Type B pancreatic cell (in vitro differentiated cells): ENCODE measurements at places on chromosomes 16 and 17. TPM values are rescaled to one million over a fixed set of nuclear protein-coding genes. Genes with fewer than 3 reads are reported as not detected.

C17orf113 gene
- total RNA-seq, result 2.1 and 3.0 TPM in 2 replicates

ABCA3 gene
- 10.5 and 12.5 TPM in 2 replicates for total RNA-seq

ABHD15 gene
- total RNA-seq, result 11.6 and 12.2 TPM in 2 replicates

TMEM235 gene
- total RNA-seq, result 0.43 TPM in 1 of 2 replicates, not detected in the other

MT1F gene
- total RNA-seq, result 5.9 and 6.5 TPM in 2 replicates

DNA sequence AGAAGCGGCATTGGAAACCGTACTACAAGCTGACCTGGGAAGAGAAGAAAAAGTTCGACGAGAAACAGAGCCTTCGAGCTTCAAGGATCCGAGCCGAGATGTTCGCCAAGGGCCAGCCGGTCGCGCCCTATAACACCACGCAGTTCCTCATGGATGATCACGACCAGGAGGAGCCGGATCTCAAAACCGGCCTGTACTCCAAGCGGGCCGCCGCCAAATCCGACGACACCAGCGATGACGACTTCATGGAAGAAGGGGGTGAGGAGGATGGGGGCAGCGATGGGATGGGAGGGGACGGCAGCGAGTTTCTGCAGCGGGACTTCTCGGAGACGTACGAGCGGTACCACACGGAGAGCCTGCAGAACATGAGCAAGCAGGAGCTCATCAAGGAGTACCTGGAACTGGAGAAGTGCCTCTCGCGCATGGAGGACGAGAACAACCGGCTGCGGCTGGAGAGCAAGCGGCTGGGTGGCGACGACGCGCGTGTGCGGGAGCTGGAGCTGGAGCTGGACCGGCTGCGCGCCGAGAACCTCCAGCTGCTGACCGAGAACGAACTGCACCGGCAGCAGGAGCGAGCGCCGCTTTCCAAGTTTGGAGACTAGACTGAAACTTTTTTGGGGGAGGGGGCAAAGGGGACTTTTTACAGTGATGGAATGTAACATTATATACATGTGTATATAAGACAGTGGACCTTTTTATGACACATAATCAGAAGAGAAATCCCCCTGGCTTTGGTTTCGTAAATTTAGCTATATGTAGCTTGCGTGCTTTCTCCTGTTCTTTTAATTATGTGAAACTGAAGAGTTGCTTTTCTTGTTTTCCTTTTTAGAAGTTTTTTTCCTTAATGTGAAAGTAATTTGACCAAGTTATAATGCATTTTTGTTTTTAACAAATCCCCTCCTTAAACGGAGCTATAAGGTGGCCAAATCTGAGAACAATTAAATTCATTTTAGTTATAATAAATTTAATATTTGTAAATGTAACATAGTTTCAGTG lies 1.7 kb downstream of the HEXIM1 start:
- no peak for DNase-seq
- peak overlapping the region; percentile 93 for H3K4me3 ChIP-seq
- H3K27me3 ChIP-seq, result peaks cover 10% of the 10 kb centered on the region
- H3K27ac ChIP-seq, result peak overlapping the region; percentile 100
- H3K4me1 ChIP-seq, result peaks cover 40% of the 10 kb centered on the region

GRCh38 chr16:67936124-67936879 lies at the start of gene PSMB10:
Gene PSMB10 (minus strand): TSS chr16:67936850. CDS start chr16:67936749, 101 bp downstream.
- H3K27ac ChIP-seq, result peak within 1 kb of the TSS; percentile 99
- H3K27me3 ChIP-seq, result peaks cover 2% of the 10 kb centered on the region
- DNase-seq, result no peak
- H3K4me1 ChIP-seq, result peaks cover 17% of the 10 kb centered on the region

DNA sequence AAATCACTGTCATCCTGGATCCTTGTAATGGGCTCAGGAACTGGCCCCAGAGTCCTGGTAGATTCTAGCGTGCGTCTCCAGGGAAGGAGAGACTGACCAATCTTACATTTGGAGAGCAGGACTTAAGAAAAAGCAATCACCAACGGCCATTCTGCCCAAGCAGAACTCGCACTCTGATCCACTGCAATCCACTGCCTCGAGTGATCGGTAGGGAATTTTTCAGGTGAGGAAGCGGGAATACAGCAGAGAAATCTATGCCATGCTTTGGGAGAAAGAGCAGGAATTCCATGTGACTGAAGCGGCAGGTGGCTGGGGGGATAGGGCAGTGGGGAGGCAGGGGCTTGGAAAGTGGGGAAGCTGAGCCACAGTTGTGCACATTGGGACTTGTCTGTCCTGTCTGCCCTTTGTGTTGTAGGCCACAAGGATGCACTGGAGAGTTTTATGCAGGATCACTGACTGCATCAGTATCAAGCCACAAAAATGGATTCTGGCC lies 143.9 kb upstream of the HS3ST2 start:
- H3K4me3 ChIP-seq, result no peak overlapping the region
- H3K27ac ChIP-seq, result no peak overlapping the region
- no peaks in the 10 kb centered on the region for H3K36me3 ChIP-seq
- DNase-seq, result peak; percentile 50
- H3K27me3 ChIP-seq, result no peaks in the 10 kb centered on the region
- H3K4me1 ChIP-seq, result no peaks in the 10 kb centered on the region

DNA sequence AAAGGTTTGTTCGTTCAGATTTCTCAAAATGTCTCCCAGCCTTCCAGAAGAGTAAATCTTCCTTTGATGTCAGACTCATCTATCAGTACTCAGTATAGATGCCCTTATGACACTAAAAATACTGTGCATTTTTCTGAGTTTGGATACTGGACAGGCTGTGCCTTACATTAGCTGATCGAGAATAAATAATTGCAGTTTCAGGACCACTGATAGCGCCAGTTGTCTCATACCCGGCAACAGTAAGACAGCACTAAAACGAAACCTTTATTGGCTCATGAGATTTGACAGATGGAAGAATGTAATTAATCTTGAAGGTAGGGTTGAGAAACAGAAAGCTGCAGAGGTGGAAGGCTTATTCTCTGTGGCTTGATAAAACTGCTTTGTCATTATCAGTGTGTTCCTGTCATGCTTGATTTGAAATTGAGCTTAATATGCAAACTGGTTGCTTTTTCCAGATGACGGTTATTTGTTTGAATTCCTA lies 1.2 kb downstream of the ATP6V0A1 start:
- H3K27me3 ChIP-seq, result no peaks in the 10 kb centered on the region
- H3K27ac ChIP-seq, result peak overlapping the region; percentile 98
- H3K4me3 ChIP-seq, result peak overlapping the region; percentile 96
- DNase-seq, result no peak
- peaks cover 7% of the 10 kb centered on the region for H3K36me3 ChIP-seq

GRCh38 chr17:27403480-27404005 lies 52.7 kb upstream of the KSR1 start:
- peaks cover 4% of the 10 kb centered on the region for H3K27me3 ChIP-seq
- DNase-seq, result peak; percentile 32
- H3K27ac ChIP-seq, result no peak overlapping the region
- H3K36me3 ChIP-seq, result no peaks in the 10 kb centered on the region

DNA sequence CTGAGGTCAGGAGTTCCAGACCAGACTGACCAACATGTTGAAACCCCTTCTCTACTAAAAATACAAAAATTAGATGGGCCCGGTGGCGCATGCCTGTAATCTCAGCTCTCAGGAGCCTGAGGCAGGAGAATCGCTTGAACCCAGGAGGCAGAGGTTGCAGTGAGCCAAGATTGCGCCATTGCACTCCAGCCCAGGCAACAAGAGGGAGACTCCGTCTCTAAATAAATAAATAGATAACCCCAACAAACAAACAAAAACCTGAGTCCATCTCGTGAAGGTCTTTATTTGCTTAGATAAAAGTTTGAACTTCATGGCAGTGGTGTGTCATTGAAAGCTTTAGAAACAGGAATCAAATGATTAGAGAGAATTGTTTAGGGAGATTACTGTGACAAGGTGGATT lies 167.4 kb downstream of the BCAS3 start:
- no peaks in the 10 kb centered on the region for H3K27me3 ChIP-seq
- no peak overlapping the region for H3K27ac ChIP-seq
- H3K4me3 ChIP-seq, result no peak overlapping the region
- no peaks in the 10 kb centered on the region for H3K4me1 ChIP-seq

DNA sequence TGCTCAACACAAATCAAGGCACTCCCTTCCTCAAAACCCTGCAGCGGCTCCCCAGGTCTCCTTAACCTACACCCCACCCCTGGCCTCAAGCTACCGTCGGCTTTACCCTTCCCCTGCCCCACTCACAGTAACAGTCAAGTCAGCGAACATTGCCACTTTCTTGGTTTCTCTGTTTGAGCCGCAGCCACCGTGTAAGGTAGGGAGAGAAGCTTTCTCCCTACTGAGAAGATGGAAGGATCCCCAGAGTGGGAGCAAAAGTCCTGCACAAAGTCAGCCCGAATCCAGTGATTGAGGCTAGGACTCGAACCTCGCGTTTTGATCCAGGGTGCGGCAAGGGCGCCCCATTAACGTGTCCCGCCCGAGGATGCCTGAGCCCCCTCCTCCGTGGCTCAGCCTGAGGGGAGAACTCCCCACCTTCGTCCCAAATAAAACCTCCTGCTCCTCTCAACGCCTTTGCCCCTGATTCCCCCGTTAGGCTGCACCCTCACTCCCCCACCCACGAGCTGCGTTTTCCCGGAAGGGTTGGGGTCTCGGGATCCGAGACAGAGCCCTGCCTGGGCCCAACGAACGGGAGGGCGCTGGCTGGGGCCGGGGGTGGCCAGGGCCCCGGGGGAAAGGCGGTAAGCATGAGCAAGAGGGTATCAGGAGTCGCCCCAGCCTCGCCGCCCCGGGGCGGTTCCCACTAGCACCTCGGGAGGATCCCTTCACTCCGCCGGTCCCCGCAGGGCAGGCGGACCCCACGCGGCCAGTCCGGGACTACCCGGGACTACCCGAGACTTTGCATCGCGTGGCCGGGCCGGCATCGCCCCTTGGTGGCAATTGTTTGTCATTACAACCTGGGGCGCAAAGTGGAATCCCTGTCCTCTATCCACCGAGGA lies 9.9 kb upstream of the NAGS start:
- H3K27me3 ChIP-seq, result peaks cover 25% of the 10 kb centered on the region
- no peak overlapping the region for H3K27ac ChIP-seq
- no peaks in the 10 kb centered on the region for H3K36me3 ChIP-seq
- H3K4me1 ChIP-seq, result no peaks in the 10 kb centered on the region

GRCh38 chr17:2855063-2855600 lies 58.9 kb downstream of the RAP1GAP2 start:
- H3K27ac ChIP-seq, result peak overlapping the region; percentile 88
- H3K4me1 ChIP-seq, result peaks cover 5% of the 10 kb centered on the region
- no peaks in the 10 kb centered on the region for H3K36me3 ChIP-seq
- H3K27me3 ChIP-seq, result peaks cover 47% of the 10 kb centered on the region

GRCh38 chr17:7232114-7232513 lies 2.2 kb downstream of the DVL2 start:
- H3K36me3 ChIP-seq, result peaks cover 31% of the 10 kb centered on the region
- DNase-seq, result no peak
- peak overlapping the region; percentile 50 for H3K4me3 ChIP-seq
- H3K4me1 ChIP-seq, result peaks cover 27% of the 10 kb centered on the region
- no peak overlapping the region for H3K27ac ChIP-seq
- no peaks in the 10 kb centered on the region for H3K27me3 ChIP-seq

- peaks cover 11% of the 10 kb centered on the region for H3K4me1 ChIP-seq
- H3K27ac ChIP-seq, result no peak overlapping the region
- H3K36me3 ChIP-seq, result no peaks in the 10 kb centered on the region
- no peaks in the 10 kb centered on the region for H3K27me3 ChIP-seq
- no peak overlapping the region for H3K4me3 ChIP-seq
Measured at GRCh38 chr17:63041722-63042121, 75.7 kb downstream of the TANC2 start.

DNA sequence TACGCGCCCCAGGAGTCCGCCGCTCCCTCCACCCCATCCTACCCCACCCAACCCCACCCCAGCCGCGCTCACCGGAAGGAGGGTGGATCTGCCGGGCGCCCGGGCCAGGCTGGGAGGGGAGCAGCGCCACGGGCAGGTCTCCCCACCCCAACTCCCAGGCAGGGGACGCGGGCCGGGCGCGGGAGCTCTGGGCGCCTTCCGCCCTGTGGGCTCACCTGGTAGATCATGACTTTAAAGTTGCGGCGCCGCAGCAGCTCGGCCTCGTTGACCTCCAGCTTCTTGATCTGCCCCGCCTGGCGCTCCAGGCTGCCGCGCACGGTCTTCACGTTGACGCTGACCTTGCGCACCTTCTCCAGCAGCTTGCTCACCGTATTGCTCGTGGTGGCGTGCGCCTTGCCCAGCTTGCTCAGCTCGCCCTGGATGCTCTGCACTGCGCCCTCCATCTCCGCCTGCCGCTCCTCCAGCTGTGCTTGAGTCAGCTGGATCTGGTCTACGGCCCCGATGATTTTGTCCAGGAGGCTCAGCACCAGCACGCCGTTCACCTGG lies 571 bp downstream of the CAVIN1 start:
- peaks cover 56% of the 10 kb centered on the region for H3K27me3 ChIP-seq
- H3K4me3 ChIP-seq, result peak overlapping the region; percentile 96
- peaks cover 16% of the 10 kb centered on the region for H3K4me1 ChIP-seq
- no peak for DNase-seq
- H3K27ac ChIP-seq, result peak overlapping the region; percentile 79

- no peaks in the 10 kb centered on the region for H3K36me3 ChIP-seq
- peak overlapping the region; percentile 89 for H3K27ac ChIP-seq
- H3K4me3 ChIP-seq, result peak overlapping the region; percentile 74
Measured at GRCh38 chr16:19138601-19139000, 24.8 kb downstream of the ITPRIPL2 start.

- H3K4me3 ChIP-seq, result no peak overlapping the region
- no peak for DNase-seq
- peak overlapping the region; percentile 43 for H3K27ac ChIP-seq
- H3K36me3 ChIP-seq, result peaks cover 12% of the 10 kb centered on the region
Measured at GRCh38 chr17:82870091-82870491, 30.3 kb upstream of the ZNF750 start.

DNA sequence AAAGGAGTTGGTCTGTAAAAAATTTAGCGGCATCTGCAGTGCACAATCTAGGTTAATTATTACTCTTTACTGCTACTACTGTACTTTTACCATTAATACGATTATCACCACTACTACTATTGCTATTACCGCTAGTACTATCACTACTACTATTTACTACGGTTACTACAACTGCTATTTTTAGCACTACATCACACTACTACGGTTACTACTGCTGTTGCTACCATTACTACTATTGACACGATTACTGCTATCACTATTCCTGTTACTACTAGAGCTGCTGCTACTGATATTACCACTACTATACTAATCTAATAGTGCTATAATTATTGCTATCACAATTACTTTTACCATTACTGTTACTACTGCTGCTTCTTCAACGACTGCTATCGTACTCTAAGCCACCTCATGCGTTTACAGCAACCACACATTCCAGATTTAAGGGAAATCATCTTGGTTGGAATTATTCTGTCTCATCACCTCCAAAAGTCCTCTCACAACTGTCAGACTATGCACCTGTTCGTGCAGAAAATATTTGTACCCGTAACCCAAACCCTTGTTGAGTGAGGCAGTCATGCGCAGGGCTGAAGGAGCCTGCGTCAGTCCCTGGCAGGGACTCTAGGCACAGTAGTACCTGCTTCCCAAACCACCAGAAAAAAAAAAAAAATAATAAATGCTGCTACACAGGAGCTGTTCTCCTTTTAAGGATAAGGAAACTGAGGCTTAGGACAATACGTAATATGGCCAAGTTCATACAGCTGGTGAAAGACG lies 59.5 kb downstream of the MAF start:
- H3K36me3 ChIP-seq, result no peaks in the 10 kb centered on the region
- H3K27ac ChIP-seq, result no peak overlapping the region
- no peak for DNase-seq
- H3K27me3 ChIP-seq, result no peaks in the 10 kb centered on the region
- no peaks in the 10 kb centered on the region for H3K4me1 ChIP-seq
